ENCODE measurements at places on chromosomes 7 and 10. TPM values are rescaled to one million over a fixed set of nuclear protein-coding genes. Genes with fewer than 3 reads are reported as not detected.

GRCh38 chr10:3095373-3096139 is 28.2 kb downstream of the PFKP start:
- DNase-seq = no peak
- H3K27ac ChIP-seq = peak overlapping the region; percentile 94
- peaks cover 2% of the 10 kb centered on the region for H3K36me3 ChIP-seq
- H3K27me3 ChIP-seq = no peaks in the 10 kb centered on the region
- H3K4me1 ChIP-seq = peaks cover 3% of the 10 kb centered on the region

DNA sequence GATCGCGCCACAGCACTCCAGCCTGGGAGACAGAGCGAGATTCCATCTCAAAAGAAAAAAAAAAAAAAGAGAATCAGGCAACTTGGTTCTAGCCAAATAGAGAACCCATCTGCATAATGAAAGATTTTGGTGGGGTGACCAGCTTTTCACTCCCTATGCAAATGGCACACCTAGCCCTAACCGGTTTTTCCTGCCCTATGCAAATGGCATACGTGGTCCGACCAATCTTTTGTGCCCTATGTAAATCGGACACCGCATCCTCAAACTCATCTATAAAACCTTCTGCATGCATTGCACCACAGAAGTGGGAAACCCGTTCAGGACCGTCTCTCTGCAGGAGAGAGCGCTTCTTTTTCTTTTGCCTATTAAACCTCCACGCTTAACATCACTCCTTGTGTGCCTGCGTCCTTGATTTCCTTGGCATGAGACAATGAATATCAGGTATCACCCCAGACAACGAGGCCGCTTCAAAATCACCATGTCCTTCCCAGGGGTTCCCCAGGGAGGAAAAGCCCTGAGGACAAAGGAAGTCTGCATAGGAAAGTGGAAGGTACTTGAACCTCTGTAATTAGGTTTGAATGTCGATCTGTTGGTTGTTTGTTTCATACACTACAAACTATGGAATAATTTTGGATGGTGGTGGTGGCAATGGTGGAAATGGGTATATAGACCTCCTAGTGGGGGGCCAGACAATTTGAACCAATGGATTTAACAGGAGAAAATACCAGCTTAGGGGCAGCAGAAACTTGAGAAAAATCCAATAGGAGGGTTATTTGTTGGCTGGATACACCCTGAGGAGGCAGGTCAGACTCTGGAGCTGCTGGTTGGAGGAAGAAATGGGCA is 396.2 kb downstream of the TYW1 start:
- DNase-seq = no peak
- H3K4me3 ChIP-seq = no peak overlapping the region
- H3K27ac ChIP-seq = no peak overlapping the region
- no peaks in the 10 kb centered on the region for H3K36me3 ChIP-seq

DNA sequence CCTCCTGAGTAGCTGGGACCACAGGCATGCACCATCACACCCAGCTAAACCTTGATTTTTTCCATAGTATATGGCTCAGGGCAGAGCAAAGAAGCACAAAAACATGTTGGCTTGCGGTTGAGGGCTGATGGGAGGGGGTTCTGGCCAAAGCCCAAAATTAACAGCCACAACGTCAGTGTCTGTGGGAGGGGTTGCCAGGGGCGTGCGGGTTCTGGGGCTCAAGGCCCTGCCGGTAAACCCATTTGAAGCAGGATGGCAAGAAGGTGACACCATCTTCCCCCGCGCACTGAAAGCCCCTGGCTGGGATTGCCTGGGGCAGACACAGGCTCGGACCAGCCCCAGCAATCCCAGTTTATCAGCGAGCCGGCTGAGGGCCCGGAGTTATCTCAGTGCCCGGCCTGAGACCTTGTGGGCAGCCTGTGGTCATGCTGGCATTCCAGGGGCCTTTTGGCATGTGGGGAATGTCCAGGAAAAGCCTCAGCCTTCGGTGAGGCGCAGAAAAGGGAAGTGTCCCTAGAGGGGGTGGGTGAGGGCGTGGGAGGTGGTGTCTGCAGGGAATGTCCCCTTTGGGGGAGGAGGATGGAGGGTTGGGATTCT is 167.7 kb upstream of the TNRC18 start:
- no peak overlapping the region for H3K4me3 ChIP-seq
- H3K36me3 ChIP-seq = no peaks in the 10 kb centered on the region
- no peaks in the 10 kb centered on the region for H3K4me1 ChIP-seq
- no peaks in the 10 kb centered on the region for H3K27me3 ChIP-seq
- DNase-seq = no peak

GRCh38 chr7:1459920-1460820 is 900 bp upstream of the MICALL2 start:
- no peaks in the 10 kb centered on the region for H3K36me3 ChIP-seq
- peak overlapping the region; percentile 76 for H3K27ac ChIP-seq
- H3K27me3 ChIP-seq = no peaks in the 10 kb centered on the region
- H3K4me1 ChIP-seq = no peaks in the 10 kb centered on the region
- peak overlapping the region; percentile 25 for H3K4me3 ChIP-seq

DNA sequence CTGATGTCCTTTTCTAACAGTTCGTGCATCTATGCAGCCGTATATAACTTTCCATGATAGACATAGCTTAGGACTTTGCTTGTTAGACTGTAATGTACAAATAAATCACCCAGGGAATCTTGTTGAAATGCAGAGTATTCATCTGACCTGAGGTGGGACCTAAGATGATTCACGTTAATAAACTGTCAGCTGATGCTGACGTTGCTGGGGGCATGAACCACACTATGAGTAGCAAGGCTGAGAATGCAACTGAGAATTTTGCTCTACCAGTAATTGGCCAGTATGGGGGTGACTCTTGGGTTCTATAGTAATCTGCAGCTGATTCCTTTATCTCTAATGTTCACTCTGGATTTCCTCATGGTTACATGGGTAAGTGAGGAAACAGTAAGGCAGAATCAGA is 130.1 kb upstream of the MALRD1 start:
- H3K27ac ChIP-seq = no peak overlapping the region
- no peaks in the 10 kb centered on the region for H3K27me3 ChIP-seq
- DNase-seq = no peak
- no peaks in the 10 kb centered on the region for H3K4me1 ChIP-seq
- H3K36me3 ChIP-seq = no peaks in the 10 kb centered on the region
- no peak overlapping the region for H3K4me3 ChIP-seq

DNA sequence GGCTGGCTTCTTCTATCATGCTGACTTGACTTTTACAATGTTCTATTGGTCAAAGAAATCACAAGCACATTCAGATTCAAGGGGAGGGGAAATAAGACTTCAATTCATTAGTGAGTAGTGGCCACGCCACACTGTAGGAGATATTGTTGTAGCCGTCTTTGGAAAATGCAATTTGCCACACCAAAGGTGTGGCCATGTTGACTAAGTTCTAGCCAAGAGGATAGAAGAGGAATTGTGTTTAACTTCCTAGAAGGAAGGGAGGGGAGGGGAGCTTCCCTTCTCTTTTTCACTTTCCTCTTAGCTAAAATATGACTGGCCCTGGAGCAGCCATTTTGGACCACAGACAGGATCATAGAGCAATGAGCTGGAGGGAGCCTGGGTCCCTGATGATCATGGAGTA is 3.4 kb upstream of the PRKAR2B start:
- no peak overlapping the region for H3K4me3 ChIP-seq
- DNase-seq = no peak
- no peaks in the 10 kb centered on the region for H3K4me1 ChIP-seq
- no peak overlapping the region for H3K27ac ChIP-seq

DNA sequence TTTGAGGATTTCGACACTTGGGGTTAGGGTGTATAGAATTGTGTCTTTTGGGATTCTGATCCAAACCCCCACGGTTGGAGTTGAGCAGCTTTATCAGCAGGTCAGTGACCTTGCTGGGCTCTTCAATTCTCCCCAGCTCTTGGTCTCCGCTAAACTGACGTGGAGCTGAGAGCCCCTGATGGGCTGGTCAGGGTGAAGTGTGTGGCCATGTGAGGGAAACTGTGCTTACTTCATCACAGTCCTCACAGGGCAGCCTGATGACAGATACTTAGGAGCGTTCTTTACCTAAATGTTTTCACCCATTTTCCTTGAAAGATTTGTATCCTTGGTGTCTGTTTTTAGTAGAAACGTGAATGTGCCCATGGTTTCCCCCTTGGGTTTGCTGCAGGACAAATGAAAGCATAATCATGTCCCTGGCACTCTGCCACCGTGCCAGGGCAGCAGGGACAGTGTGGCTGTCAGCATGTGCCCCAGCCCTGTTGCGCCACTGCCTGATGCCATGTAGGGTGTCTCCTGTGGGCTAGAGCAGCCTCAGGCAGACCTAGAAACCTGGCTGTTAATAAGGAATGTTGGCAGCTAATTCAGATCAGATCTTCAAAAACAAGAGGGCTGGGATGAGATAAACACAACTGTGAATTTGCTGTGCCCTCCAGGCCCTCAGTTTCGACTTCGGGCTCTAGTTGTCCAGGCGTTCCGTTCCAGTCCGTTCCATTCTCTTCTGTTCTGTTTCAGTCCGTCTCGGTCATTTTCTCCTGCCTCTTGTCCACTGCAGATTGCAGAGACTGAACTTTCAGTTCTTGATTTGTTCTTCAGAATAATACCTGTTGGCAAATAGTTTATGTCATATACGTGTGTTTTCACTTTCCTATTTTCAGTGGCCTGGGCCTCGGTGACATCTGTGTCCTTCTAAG is 96.8 kb downstream of the TRRAP start:
- no peaks in the 10 kb centered on the region for H3K27me3 ChIP-seq
- no peak for DNase-seq
- no peaks in the 10 kb centered on the region for H3K4me1 ChIP-seq
- H3K27ac ChIP-seq = no peak overlapping the region
- no peak overlapping the region for H3K4me3 ChIP-seq
- H3K36me3 ChIP-seq = peaks cover 4% of the 10 kb centered on the region

DNA sequence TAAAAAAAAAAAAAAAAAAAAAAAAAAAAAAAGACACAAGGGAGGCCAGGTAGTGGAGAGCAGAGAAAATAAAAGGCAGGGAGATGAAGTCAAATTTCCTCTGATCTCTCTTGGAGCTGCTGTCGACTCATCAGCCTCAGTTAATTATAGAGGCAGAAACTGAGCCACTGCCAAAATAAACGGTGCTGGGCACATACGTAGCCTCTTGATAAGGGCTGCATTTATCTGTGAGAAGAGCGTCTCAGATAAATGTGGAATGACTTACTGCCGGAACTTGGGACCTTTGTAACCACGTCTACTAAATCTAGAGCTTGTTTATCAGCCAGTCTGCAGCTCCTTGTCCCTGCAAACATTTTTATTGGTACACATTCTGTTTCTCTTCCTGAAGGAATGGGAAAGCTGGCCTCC is 162.3 kb downstream of the BAMBI start:
- H3K36me3 ChIP-seq = no peaks in the 10 kb centered on the region
- H3K27ac ChIP-seq = peak overlapping the region; percentile 14
- H3K4me1 ChIP-seq = peaks cover 6% of the 10 kb centered on the region
- no peak overlapping the region for H3K4me3 ChIP-seq

DNA sequence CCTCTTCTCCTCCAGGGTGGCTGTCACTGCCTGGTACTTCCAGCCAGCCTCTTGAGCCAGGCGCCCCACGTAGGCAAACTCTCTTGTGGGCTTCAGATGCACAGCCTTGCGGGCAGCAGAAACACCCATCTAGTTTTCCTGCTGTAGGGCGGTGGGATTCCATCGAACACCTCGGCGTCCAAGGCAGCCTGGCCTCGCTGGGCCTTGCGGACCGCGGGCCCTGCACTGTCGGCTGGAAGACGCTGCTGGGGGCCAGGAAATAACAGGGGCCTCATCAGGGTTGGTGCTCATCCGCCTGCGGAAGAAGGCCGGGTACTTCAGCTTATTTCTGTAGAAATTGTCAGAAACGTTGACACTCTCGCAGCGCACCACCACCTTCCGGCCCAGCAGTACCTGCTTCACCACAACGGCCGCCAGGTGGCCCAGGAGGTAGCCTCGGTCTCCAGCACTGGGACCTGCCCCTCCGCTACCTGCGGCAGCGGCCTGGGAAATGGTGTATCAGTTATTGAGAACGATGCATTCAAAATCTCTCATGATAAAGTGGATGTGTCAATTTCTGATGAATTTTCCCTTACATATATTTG is 61.1 kb downstream of the WDFY4 start:
- no peaks in the 10 kb centered on the region for H3K4me1 ChIP-seq
- no peak for DNase-seq
- H3K4me3 ChIP-seq = no peak overlapping the region
- H3K36me3 ChIP-seq = no peaks in the 10 kb centered on the region
- H3K27me3 ChIP-seq = no peaks in the 10 kb centered on the region
- H3K27ac ChIP-seq = no peak overlapping the region

DNA sequence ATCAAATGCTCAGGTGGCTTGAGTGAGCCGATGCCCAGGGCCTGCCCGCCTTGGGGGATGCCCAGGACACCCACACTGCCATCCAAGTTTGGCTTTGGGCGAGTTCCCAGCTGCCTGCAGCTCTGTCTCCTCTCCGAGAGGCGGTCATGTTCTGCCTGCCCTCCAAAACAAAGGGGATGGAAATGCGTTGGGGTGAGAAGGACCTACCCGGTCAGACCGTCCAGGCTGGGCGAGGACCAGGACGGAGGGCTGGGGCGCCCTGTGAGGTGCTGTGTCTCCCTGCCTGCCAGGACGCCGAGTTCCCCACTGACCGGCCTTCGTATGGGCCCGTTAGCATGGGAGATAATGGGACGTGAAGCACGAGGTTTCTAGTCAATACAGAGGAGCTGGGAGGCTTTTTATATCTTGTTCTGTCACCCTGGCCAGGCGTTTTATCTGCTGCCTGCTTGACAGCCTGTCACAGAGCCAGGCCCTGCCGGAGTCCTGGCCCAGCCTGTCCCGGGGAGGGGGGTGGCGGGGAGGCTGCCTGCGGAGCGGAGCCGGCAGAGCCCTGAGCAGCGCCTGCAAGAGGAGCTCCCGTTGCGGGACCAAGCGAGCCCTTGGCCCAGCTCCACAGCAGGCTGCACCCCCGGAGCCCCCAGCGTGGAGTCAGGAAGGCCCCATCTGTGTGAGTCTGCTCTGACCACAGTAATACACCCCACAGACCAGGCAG is 22.0 kb upstream of the ELFN1 start:
- no peaks in the 10 kb centered on the region for H3K4me1 ChIP-seq
- peak; percentile 76 for DNase-seq
- no peak overlapping the region for H3K4me3 ChIP-seq
- no peak overlapping the region for H3K27ac ChIP-seq
- no peaks in the 10 kb centered on the region for H3K27me3 ChIP-seq
- no peaks in the 10 kb centered on the region for H3K36me3 ChIP-seq

- DNase-seq = no peak
- H3K27me3 ChIP-seq = no peaks in the 10 kb centered on the region
- H3K36me3 ChIP-seq = no peaks in the 10 kb centered on the region
- no peak overlapping the region for H3K4me3 ChIP-seq
Measured at GRCh38 chr10:62636825-62637248, 167.7 kb upstream of the ADO start.

GRCh38 chr7:17041324-17041723 is 159.5 kb upstream of the AGR3 start:
- H3K36me3 ChIP-seq = no peaks in the 10 kb centered on the region
- H3K27me3 ChIP-seq = no peaks in the 10 kb centered on the region
- H3K27ac ChIP-seq = no peak overlapping the region
- no peak overlapping the region for H3K4me3 ChIP-seq
- DNase-seq = no peak

The TMEM236 gene
- total RNA-seq = 1.1 TPM

- no peaks in the 10 kb centered on the region for H3K36me3 ChIP-seq
- H3K4me3 ChIP-seq = no peak overlapping the region
- H3K27ac ChIP-seq = no peak overlapping the region
- no peak for DNase-seq
Measured at GRCh38 chr10:96637709-96638108, 50.9 kb upstream of the TM9SF3 start.

- no peak overlapping the region for H3K4me3 ChIP-seq
- no peaks in the 10 kb centered on the region for H3K36me3 ChIP-seq
- peaks cover 3% of the 10 kb centered on the region for H3K4me1 ChIP-seq
- no peak overlapping the region for H3K27ac ChIP-seq
- no peak for DNase-seq
- no peaks in the 10 kb centered on the region for H3K27me3 ChIP-seq
Measured at GRCh38 chr10:24468281-24468751, 255.4 kb downstream of the ARHGAP21 start.

The GDF10 gene
- 27.5 TPM for total RNA-seq
